T-helper 17 cell (primary cell): ENCODE measurements at places on chromosomes 1 and 21.

GRCh38 chr1:15424146-15424667, 14.0 kb upstream of the CTRC start:
- H3K4me1 ChIP-seq: peaks cover 28% of the 10 kb centered on the region
- H3K27ac ChIP-seq: peak overlapping the region; percentile 88
- no peak for DNase-seq
- H3K4me3 ChIP-seq: no peak overlapping the region

DNA sequence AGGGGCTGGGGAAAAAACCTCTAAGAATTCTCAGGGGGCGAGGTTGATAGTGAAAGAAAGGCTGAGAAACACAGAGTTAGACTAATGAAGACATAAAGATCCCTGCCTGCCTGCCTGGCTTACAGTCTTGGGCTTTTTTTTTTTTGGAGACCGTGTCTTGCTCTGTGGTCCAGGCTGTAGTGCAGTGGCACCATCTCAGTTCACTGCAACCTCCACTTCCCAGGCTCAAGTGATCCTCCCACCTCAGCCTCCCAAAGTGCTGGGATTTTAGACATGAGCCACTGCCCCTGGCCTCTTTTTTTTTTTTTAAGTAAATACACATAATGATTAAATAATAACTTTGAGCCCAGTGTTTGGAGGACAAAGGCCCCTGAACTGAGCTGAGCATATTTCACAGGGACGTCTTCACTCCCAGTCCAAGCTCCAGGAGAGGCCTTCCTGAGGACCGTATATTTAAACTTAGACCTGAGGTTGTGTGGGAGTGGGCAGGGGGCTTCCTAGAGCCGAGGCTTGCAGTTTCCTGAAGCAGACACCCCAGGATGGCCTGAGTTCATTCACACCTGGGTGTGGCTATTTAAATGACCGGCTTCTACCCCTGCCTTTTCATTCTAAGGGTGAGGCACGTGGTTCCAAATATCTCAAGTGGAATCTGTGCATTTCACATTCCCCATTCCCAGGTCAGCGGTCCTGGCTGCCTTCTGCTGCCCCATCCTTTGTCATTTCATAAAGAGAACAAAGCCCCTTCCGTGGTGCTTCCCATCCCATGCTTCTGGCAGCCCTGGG, 16.0 kb upstream of the EFHD2 start:
- H3K27me3 ChIP-seq: peaks cover 5% of the 10 kb centered on the region
- no peak overlapping the region for H3K4me3 ChIP-seq
- DNase-seq: no peak
- no peak overlapping the region for H3K27ac ChIP-seq
- no peaks in the 10 kb centered on the region for H3K4me1 ChIP-seq
- H3K36me3 ChIP-seq: no peaks in the 10 kb centered on the region

GRCh38 chr1:95583661-95584210, 349.7 kb downstream of the RWDD3 start:
- no peak overlapping the region for H3K4me3 ChIP-seq
- DNase-seq: no peak
- no peaks in the 10 kb centered on the region for H3K36me3 ChIP-seq
- no peak overlapping the region for H3K27ac ChIP-seq

DNA sequence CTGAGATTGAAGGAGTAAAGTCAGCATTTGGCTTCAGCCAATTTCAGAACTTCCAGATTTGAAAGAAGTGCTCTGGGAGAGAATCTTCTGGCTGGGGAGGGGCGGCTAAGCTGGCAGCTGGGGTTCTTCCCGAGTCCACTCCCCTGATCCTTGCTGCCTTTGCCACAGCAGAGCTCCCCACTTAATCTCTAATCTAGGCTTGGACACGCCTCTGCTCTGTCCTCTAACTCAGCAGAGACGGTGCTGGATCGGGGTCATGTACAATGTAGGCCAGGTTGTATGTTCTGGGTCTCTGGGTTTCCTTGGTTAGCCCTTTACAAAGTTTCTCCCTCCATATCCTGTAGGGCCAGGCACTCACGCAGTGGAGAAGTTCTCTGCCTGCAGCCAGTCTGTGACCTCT, 10.1 kb upstream of the GSTM3 start:
- H3K27ac ChIP-seq: no peak overlapping the region
- peaks cover 61% of the 10 kb centered on the region for H3K27me3 ChIP-seq
- no peak for DNase-seq
- peaks cover 7% of the 10 kb centered on the region for H3K36me3 ChIP-seq
- no peak overlapping the region for H3K4me3 ChIP-seq

- no peaks in the 10 kb centered on the region for H3K36me3 ChIP-seq
- DNase-seq: no peak
- H3K4me1 ChIP-seq: peaks cover 28% of the 10 kb centered on the region
- peak overlapping the region; percentile 82 for H3K27ac ChIP-seq
- peak overlapping the region; percentile 67 for H3K4me3 ChIP-seq
Observed at GRCh38 chr1:39089931-39090521, 63.9 kb downstream of the NDUFS5 start.

DNA sequence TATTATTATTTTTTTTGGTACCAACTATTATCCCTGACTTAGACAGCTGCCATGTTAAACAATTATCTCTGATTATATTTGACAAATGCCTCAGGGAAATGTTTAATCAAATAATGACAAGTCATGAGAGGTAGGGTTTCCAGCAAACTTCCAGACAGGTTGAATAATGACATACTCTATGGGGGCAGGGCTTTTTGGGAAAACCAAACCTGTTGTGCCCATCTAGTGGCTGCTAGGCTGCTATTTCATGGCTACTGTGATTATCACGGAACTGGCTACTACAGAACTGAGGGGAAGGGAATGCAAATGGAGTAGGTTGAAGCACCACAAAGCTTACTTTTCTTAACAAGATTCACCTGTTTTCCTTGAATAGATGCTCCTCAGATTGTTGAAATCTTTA, 77.6 kb downstream of the DUSP10 start:
- H3K27me3 ChIP-seq: peaks cover 14% of the 10 kb centered on the region
- H3K27ac ChIP-seq: no peak overlapping the region
- H3K4me3 ChIP-seq: no peak overlapping the region
- no peaks in the 10 kb centered on the region for H3K4me1 ChIP-seq
- peaks cover 4% of the 10 kb centered on the region for H3K36me3 ChIP-seq
- DNase-seq: no peak

DNA sequence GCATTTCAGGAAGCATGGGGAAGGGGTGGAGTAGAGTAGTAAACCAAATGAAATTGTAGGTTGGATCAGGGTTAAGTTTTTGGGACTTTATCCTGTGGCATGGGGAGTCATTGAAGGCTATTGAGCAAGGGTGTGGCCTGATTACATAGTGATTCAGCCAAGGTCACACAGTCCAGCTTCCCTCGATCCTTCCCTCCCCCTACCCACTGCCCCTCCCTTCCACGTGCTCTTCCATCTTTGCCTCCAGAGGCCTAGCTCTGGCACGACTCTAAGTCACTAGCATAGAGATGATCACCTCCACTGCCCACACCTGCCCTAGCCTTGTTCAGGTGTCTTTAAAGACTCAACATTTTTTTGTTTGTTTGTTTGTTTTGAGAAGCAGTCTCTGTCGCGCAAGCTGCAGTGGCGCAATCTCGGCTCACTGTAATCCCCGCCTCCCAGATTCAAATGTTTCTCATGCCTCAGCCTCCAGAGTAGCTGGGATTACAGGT, 37.2 kb upstream of the SLC9A1 start:
- peaks cover 10% of the 10 kb centered on the region for H3K27me3 ChIP-seq
- H3K4me3 ChIP-seq: no peak overlapping the region
- no peak for DNase-seq
- H3K4me1 ChIP-seq: no peaks in the 10 kb centered on the region
- no peak overlapping the region for H3K27ac ChIP-seq

DNA sequence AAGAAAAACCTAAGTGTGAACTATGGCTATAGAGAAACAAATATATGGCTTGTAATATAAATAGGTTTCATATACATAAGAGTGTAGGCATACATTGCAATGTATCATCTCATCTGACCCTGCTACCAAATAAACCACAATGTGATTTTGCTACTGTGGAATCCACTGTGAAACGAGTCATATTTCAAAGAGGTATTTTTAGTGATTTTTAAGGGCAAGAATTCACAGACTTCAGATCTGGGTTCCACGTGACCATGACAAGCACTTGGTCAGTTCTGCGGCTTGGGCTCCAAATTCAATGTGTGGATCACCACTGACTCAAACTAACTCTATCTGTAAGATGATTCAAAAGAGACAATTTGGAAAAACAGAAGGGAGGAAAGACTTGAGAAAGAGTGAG, 147.0 kb upstream of the ERG start:
- no peak for DNase-seq
- no peak overlapping the region for H3K4me3 ChIP-seq
- peaks cover 4% of the 10 kb centered on the region for H3K4me1 ChIP-seq
- no peaks in the 10 kb centered on the region for H3K36me3 ChIP-seq
- peaks cover 55% of the 10 kb centered on the region for H3K27me3 ChIP-seq
- H3K27ac ChIP-seq: no peak overlapping the region

GRCh38 chr1:101088431-101088830, 62.8 kb upstream of the DPH5 start:
- DNase-seq: no peak
- H3K36me3 ChIP-seq: peaks cover 3% of the 10 kb centered on the region
- H3K4me3 ChIP-seq: no peak overlapping the region

GRCh38 chr1:108057541-108057940, 92.6 kb upstream of the VAV3 start:
- DNase-seq: no peak
- H3K27me3 ChIP-seq: peaks cover 7% of the 10 kb centered on the region
- no peaks in the 10 kb centered on the region for H3K4me1 ChIP-seq
- no peak overlapping the region for H3K4me3 ChIP-seq
- H3K36me3 ChIP-seq: no peaks in the 10 kb centered on the region
